ENCODE measurements at places on chromosomes 4 and X.

- H3K27ac ChIP-seq: no peak overlapping the region
- no peak for DNase-seq
- no peak overlapping the region for H3K4me3 ChIP-seq
- no peaks in the 10 kb centered on the region for H3K27me3 ChIP-seq
- no peaks in the 10 kb centered on the region for H3K4me1 ChIP-seq
Observed at GRCh38 chrX:45557387-45557786, 356.7 kb upstream of the DIPK2B start.

GRCh38 chr4:152780267-152780778 is 569 bp downstream of the ARFIP1 start:
- peak overlapping the region; percentile 76 for H3K27ac ChIP-seq
- DNase-seq: no peak
- peak overlapping the region; percentile 90 for H3K4me3 ChIP-seq

GRCh38 chr4:150973626-150974251 is 41.3 kb downstream of the LRBA start:
- DNase-seq: no peak
- no peaks in the 10 kb centered on the region for H3K36me3 ChIP-seq
- no peaks in the 10 kb centered on the region for H3K27me3 ChIP-seq
- no peak overlapping the region for H3K4me3 ChIP-seq
- H3K4me1 ChIP-seq: no peaks in the 10 kb centered on the region

DNA sequence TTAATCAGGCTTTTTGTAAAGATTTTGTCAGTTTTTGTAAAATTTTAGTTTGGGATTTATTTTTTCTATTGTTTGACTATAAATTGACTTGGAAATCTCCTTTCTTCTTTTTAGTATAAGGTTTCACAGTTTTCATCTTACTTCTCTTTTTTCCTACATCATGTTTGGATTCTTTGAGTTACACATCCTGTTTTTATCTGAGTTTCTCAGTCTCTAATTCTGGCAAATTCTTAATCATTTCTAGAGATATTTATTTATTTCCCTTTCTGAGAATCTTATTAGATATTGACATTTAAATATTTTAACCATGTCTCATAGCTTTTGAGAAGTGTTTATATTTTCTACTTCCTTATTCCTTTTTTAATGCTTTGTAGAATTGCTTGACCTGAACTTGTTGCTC is 20.7 kb downstream of the USP53 start:
- H3K4me3 ChIP-seq: no peak overlapping the region
- DNase-seq: no peak
- peaks cover 24% of the 10 kb centered on the region for H3K4me1 ChIP-seq
- H3K36me3 ChIP-seq: peaks cover 18% of the 10 kb centered on the region
- no peak overlapping the region for H3K27ac ChIP-seq

DNA sequence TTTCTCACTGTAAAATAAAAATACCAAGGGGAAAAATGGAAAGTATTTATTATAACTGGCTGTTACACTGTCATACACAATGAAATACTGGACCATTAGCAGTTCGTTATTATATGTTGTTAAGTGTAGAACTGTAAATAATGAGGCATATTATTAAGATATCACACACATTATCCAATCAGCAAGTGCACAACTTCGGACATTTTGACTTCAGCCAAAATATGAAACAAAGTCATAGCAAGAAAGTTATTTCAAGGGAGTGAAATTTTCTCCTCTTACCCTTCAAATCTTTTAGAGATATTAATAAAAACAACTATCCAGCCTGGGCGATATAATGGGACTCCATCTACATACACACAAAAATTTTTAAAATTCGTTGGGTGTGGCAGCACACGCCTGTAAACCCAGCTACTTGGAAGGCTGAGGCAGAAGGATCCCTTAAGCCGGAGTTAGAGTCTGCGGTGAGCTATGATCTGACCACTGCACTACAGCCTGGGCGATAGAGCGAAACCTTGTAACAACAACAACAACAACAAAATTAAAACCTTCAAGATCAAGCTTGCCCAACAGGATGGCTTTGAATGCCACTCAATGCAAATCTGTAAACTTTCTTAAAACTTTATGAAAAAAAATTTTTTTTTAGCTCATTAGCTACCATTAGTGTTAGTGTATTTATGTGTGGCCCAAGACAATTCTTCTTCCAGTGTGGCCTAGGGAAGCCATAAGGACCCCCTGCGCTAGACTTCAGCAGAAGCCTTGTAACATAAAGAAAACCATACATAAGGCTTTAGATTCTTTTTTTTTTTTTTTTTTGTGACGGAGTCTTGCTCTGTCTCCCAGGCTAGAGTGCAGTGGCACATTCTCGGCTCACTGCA is 1.3 kb upstream of the CISD2 start:
- no peaks in the 10 kb centered on the region for H3K36me3 ChIP-seq

DNA sequence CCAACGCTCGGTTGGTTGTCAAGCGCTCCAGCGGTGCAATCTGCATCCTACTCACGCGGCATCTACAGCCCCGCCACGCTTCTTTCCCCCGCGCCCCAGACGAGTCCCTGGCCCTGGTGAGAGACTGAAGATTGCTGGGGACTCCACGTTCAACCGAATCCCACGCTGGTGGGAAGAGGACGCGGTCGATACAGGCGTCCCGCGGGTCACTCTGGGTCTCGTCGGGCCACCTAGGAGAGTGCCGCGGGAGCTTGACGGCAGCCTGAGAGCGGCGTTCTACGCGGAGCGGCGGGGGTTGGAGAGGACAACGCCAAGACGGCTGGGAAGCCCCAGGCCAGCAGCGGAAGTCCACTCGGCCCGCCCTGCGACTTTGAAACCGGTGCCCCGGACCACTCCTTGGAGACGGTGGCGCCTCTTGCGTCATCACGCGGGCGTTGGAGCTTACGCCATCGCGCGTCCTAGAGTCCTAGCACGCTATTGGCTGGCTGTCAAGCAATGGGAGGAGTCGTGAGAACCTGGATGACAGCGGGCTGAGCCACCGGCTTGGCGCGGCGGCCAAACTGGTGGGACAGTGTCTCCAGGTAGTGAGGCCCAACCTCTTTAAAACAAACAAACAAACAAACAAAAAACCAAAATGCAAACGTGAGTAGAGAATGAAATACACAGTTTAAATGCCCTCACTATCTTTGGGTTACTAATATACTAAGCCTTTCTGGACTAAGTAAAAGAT is at the start of gene SCLT1:
Gene SCLT1 (minus strand): TSS at position 349 of the 730 bp plus-strand sequence. CDS start 436 bp downstream, outside the sequence.
- no peaks in the 10 kb centered on the region for H3K36me3 ChIP-seq
- H3K27me3 ChIP-seq: no peaks in the 10 kb centered on the region
- H3K4me1 ChIP-seq: peaks cover 6% of the 10 kb centered on the region
- DNase-seq: peak; percentile 97
- H3K4me3 ChIP-seq: peak within 1 kb of the TSS; percentile 79

DNA sequence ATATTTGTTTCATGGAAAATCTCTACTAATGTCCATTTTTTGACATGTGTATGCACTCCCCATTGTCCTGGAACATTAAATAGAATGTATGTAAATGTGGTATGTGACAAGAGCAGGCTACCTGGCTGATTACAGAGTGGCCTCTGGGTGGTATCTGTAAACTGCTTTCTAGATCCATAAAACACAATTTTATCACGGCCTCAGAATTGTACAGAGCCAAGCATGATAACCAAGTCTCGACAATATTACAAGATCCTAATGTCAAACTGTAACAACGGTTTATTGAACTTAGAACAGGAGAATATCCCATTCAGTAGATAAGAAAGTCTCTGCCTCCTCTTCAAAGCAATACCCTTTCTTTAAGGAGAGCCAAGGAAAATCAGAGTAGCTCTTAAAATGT is 212.4 kb downstream of the PCDH7 start:
- no peak overlapping the region for H3K27ac ChIP-seq
- no peak for DNase-seq
- H3K27me3 ChIP-seq: no peaks in the 10 kb centered on the region

DNA sequence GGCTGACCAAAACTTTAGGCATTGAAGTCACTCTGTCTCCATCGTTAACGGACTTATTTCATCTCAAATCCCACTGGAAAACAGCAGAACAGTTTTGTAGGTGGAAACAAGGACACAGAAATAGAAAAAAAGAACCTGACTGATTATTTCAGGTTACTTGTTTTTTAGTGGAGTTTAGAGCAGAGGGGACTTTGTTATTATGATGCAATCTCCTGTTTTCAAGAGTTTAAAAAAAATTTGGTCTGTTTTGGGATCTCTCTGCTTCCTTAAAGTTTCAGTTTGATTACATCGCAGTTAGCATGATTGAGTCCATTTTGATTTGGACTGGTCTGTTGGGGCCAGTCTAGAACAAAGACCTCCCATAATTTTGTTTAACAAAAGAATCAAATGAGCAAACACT is 13.6 kb downstream of the PROM1 start:
- H3K27ac ChIP-seq: no peak overlapping the region
- DNase-seq: no peak
- H3K4me1 ChIP-seq: no peaks in the 10 kb centered on the region
- no peaks in the 10 kb centered on the region for H3K27me3 ChIP-seq
- H3K36me3 ChIP-seq: no peaks in the 10 kb centered on the region

DNA sequence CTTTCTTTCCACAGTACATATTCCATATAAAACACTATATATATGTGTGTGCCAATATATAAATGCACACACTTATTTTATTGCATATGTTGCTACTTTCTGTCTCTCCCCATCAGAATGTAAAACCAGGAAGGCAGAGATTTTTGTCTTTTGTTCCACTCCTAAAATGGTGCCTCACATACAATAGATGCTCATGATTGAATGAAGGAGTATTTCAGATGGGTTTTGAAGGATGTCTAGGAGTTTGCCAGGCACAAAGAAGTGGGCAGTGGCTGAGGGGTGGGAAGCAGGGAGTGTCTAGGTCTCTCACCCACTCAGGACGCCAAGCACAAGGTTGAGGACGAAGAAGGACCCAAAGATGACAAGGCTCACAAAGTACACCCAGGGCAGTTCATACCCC is 5.4 kb downstream of the CACNA1F start:
- H3K36me3 ChIP-seq: no peaks in the 10 kb centered on the region
- no peaks in the 10 kb centered on the region for H3K4me1 ChIP-seq
- DNase-seq: no peak
- H3K27me3 ChIP-seq: no peaks in the 10 kb centered on the region

GRCh38 chrX:111254896-111255693 is 15.2 kb downstream of the CAPN6 start:
- DNase-seq: no peak
- no peaks in the 10 kb centered on the region for H3K27me3 ChIP-seq
- no peaks in the 10 kb centered on the region for H3K36me3 ChIP-seq
- H3K4me1 ChIP-seq: no peaks in the 10 kb centered on the region

- H3K36me3 ChIP-seq: no peaks in the 10 kb centered on the region
- H3K27ac ChIP-seq: no peak overlapping the region
- H3K4me1 ChIP-seq: no peaks in the 10 kb centered on the region
- no peak overlapping the region for H3K4me3 ChIP-seq
Observed at GRCh38 chr4:33060674-33061542, 2340.7 kb downstream of the PCDH7 start.

DNA sequence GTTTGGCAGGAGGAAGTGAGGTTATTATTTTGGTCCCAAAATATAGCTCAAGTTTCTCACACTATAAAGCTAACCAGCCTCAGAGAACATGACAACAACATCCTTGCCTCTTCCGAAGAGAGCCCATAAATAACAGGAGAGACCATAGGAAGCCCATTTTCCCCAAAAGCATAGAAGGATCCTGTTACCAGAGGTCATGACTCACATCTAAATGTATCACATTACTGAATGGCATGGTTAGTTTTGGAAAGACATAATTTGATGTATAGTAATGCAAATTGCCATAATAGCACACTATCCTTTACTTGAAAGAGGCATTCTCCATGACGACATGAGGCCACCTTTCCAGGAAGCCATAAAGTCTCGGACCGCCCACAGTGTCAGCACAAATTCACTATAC is 238.8 kb upstream of the GRIA3 start:
- no peak for DNase-seq
- no peak overlapping the region for H3K4me3 ChIP-seq
- H3K27ac ChIP-seq: no peak overlapping the region
- no peaks in the 10 kb centered on the region for H3K27me3 ChIP-seq

All from thoracic aorta (tissue), 2 donors.